Stimulated activated CD4-positive, alpha-beta T cell treated with anti-CD3 and anti-CD28 coated beads, TNF-alpha, amount 100 ng/mL, for 1 hour (primary cell): ENCODE measurements at places on chromosomes 5 and 9.

- DNase-seq = no peak
Measured at GRCh38 chr9:123942542-123942941, 12.6 kb upstream of the DENND1A start.

DNA sequence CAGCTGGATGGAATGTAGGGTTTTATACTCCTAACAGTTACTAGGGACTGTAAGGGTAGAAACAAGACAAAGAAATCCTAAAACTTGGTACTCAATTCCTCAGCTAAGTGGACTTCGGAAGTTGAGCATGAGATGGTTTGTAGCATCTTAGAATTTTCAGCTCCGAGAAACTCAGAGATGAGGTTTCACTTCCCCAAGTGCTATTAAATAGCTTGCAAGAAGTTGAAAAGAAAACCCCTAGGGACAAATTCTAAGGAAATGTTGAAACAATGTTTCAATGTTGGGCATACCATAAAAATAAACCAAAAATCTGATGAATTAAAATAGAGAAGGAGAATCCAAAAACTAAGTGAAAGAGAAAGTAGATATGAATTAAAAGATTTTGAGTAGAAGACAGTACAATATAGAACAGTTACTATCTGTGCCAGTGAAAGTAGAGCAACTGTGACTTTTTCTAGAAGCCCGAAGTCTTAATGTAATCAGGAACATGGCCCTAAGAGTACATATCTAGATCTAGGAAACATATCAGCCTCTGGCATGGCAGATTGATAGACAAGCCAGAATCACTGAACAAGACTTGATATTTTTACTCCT, 308.6 kb upstream of the RGMB start:
- no peak for DNase-seq

DNA sequence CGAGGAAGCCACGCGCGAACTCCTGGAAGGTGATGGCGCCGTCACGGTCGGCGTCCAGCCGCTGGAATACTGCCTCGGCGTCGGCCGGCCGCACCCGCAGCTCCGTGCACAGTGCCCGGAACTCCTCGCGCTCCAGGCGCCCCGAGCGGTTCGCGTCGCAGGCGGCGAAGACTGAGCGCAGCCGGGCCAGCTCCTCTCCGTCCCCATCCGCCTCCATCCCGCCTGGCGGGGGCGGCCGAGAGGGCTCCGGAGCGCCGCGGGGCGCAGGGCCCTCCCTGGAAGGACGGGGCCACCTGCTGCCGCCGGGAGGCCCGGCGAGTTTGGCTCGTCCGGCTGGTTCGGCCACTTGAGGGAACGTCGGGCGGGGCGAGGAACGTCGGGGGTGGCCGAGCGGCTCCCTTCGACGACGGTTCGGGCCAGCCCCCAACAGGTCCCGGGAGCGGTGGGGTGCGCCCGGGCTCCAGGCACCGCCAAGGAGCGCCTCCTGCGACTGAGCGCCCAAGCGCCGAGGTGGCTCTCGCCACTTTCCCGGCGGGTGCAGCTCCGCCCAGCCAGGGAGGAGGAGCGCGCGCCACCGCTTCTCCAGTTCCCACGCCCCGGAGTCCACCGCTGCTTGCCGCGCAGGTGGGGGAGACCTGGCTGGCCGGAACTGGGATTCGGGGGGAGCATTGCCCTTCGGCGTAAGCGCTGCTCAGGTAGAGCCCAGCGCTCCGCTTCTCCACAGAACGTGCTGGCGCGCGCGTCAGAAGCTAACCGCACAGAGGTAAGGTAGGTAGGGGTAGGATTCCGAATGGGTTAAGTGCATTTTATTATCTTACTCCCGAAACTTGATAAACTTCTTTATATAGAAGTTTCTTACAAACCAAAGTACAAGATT, at the start of gene RASEF:
Gene RASEF, minus strand, starts transcription at position 492 of the 877 bp plus-strand sequence. Its CDS starts 275 bp downstream, at position 217.
- DNase-seq = no peak

DNA sequence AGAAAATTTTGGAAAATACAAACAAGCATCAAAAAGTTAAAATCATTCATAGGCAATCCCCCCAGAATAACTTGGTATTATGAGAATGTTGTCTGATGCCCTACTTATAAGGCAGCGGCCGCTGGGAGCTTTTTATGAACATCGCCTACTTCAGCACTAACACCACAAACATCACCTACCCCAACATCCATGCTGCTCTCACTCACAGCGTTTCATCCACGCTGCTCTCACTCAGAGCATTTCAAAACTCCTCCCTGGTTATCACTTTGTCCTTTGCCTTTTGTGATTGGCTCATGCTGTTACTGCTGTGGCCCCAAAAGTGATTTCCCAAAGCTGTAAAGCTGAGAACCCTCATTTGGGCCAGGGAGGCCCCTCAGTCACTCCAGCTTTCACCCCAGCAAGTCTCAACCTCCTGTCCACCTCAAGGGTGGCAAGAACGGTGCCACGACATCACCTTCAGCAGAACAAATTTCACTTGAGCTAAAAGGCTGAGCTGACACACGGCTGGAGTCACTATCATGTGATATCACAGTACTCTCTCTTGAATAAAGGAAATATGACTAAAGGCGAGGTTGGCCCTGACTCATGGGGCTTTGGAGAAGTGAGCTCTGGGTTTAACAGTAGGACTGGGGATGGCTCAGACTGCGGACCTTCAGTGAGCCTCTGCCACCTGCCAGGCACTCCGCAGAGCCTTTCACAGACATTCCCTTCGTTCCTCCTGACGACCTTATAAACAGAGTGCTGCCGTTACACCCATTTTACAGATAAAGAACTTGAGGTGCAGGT, 25.2 kb downstream of the SHC3 start:
- no peak for DNase-seq

GRCh38 chr5:1763548-1763911, 36.1 kb downstream of the MRPL36 start:
- no peak for DNase-seq

DNA sequence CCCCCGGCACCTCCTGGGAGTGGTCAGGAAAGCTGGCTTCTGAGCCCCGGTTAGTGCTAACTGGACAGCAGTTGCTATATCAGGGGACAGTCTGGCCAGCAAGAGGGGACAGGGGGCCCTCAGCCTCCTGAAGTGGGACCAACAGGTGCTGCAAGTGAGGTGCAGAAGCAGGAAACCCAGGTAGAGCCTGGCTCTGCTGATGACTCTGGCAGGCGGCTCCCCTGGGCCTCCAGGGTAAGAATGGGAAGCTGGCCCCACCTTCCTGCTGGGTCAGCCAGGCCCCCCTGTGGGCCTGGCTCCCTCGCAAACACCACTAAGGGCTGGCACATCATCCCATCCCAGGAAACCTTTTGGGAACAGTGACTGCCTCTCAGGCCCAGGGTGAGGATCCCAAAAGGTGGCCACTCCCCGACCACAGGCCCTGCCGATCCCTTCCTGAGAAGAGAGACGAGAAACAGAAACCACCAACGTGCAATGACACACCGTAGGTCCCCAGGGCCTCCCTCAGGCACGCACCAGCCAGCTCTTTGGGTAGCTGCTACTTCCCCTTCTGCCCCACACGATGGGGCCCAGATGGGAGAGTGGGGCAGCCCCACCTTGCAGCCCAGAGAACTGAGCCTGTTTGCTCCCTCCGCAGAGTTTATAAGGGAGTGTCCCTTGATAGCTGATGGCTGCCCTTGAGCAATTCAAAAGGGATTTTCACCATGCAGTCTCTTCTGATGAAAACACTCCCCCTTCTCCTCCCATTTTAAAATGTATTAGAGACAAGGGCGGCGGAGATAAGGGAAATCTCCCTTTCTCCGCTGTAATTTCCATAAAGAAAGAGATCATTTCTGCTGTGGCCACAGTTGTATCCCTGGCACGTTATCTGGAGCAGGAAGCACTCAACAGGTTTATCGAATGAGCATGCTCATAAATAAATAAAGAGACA, 76.8 kb downstream of the STK10 start:
- DNase-seq = peak; percentile 41

DNA sequence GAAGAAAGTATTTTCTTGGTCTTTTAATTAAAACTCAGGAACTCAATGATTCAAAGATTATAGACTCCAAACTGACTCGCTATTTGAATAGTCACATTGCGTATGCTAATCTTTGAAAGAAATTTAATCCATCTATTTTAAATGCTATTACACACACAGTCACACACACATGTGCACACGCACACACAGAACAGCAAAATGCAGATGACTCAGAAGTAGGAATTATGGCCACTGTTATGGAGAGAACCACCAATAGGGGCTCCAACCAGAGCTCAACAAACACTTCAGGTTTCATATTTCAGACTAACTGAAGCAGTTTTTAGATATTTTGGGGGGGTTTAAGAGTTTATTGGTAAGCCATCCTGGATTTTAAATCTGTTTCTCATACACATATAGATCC, 1917.9 kb downstream of the EFNA5 start:
- DNase-seq = no peak
